ENCODE measurements at places on chromosomes 2 and 18. TPM values are rescaled to one million over a fixed set of nuclear protein-coding genes. Genes with fewer than 3 reads are reported as not detected.

Gene CFLAR
- 230 TPM for total RNA-seq

Gene TMEM182
- 2.3 TPM for total RNA-seq

Gene C1QL2
- not detected for total RNA-seq

Gene LRRTM4
- total RNA-seq = 0.81 TPM

DNA sequence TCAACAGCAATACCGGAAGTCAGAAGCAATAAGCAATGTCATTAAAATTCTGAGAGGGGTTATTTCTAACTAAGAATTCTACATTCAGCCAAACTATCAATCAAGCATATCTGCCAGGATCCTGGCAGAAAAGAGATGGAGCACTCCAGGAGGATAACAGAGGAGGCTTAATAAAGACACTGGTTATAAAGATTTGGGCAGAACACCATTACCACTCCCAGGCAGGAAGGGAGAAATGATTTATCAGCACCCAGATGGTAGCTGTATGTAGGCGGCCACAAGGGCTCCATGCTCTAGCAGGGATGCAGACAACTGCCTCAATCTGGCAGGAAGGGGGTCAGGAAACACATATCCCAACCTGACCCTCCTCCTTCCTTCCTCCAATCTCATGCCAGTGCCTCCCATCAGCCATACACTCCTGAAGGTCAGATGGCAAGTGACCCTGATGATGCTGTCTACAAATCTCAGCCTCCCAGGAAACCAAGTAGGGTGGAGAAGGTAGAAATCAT lies 20.5 kb upstream of the TNFAIP6 start:
- DNase-seq = no peak

DNA sequence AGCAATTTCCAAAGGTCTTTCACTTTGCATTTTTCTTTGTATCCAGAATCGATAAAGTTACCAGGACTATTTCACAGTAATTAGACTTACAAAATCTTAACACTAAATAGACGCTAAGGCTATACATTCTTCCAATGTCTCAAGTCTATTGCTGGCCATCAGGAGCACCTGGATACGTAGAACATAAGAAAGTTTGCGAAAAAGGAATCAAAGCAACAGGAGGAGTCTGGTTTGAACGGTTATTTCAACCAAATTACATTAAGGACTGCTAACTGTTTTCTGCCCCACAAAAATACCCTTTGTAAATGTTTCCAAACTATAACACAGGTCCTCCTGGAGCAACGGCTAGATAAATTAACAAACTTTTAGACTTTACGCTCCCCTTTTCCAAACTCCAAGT lies 1.4 kb upstream of the HNRNPA3 start:
- no peak for DNase-seq

- no peak for DNase-seq
These were observed 49.9 kb downstream of the TMEM17 start for GRCh38 chr2:62455957-62456692.

DNA sequence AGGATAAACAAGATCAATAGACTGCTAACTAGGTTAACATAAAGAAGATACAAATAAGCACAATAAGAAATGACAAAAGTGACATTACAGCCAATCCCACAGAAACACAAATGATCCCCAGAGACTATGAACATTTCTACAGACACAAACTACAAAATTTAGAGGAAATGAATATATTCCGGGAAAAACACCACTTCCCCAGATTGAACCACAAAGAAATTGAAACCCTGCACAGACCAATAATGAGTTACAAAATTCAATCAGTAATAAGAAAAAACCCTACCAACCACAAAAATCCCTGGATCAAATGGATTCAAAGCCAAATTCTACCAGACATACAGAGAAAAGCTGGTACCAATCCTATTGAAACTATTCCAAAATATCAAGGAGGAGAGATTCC lies 232.4 kb upstream of the RBMS1 start:
- DNase-seq = no peak

GRCh38 chr18:39271654-39272053 lies 1706.1 kb upstream of the CELF4 start:
- no peak for DNase-seq

DNA sequence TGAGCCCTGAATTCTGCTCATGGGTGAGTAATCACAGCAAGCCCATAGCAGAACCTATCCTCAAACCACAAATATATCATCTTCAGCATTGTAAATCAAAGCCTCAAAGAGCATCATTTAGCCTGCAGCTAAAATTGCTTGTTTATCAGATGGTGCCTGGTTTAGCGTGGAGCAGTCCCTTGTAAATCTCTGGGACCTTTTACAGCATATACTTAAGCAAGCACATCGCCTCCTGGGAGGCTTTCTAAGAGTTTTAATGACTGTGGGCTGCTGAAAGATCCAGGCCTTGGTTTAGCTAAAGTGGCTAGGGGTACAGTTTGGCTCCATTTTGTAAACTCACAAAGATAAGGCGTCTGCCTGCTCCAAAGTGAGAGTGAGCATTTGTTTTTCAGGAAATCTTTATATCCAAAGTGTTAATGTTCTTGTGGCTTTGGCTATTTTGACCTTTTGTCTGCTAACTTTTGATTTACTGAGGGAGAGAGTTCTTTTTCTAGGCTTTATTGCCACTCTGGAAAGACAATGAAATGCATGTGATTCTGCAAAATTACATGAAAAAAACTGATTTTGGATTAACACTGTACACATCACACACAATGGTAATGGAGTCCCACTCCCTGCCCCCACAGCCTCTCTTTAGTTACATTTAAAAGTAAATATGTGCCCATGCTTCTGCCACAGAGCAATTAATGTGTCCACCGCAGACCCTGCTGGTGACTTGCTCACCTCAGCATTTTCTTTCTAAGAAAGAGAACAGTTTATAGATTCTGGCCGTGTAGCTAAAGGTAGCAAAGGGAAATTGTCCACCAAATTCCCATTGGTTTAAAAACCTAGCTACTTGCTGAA lies 194.8 kb downstream of the LNPK start:
- no peak for DNase-seq

DNA sequence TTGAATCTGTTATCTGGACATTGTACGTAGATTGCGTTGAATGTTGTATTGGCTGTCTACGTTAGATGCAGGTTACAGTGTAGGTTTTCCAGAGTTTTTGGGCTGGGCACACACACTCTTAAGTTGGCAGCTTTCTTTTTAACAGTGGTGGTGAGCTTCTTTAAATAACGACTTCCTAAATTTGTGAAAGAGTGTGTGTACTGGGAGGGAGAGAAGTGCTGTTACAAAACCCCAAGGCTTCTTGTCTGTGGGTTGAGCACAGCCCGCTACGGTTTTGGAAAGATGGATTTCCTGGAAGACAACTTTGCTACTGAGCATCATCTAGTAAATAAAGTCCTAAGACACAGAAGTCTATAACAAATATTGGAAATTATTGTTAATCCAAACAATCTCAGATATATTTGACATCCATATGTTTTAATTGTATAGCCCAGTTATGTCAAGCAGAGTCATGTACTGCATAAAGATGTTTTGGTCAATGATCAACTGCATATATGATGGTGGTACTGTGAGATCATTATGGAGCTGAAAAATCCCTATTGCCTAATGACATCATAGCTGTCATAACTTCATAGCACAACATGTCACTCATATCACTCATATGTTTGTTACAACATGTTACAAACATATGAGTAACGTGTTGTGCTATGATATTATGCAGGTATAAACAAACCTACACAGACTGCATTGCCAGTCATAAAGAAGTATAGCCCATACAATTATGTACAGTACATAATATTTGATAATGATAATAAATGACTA lies 7.9 kb upstream of the THUMPD2 start:
- no peak for DNase-seq

DNA sequence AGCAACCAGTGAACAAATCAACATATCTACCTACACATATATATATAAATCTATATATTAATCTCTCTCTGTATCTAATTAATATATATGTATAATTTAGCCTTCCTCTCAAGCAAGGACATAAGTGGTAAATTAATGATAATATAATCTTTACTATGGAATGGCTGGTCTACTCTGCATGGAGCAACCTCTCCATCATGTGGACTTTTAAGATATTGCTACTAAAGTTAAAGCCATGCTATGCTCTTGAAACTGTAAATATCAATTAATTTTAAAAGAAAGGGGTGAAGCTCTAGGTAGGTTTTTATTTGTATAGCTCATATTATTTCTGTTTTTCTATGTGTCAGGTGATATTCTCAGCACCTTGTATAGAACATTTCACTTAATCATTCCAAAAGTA lies 147.0 kb downstream of the PPP1R1C start:
- DNase-seq = no peak

GRCh38 chr2:3319745-3320566 lies 57.7 kb downstream of the EIPR1 start:
- peak; percentile 19 for DNase-seq

DNA sequence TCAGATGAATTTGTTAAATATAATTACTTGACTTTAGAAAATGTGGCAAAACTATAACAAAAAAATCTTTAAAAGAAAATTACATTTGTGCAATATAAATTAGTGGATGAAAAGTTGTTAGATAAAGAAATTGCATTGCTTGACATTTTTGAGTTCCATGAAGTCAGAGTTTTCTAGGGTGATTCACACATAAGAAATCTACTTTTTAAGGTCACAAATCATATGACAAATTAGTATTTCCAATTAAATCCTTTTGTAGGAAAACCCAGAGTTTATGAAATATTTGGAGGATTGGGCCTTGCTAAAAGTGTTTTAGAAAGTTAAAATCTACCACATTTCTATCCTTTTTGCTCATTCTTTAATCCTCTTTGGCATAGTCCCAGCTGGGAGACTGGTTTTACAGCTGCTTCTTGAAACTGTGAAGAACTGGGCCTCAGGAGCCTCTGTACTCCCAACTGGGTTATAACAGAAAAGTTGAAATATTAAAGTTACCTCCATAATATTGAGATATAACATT lies 289.2 kb downstream of the LRRTM4 start:
- DNase-seq = no peak
